ENCODE measurements at places on chromosomes 16 and 17.

DNA sequence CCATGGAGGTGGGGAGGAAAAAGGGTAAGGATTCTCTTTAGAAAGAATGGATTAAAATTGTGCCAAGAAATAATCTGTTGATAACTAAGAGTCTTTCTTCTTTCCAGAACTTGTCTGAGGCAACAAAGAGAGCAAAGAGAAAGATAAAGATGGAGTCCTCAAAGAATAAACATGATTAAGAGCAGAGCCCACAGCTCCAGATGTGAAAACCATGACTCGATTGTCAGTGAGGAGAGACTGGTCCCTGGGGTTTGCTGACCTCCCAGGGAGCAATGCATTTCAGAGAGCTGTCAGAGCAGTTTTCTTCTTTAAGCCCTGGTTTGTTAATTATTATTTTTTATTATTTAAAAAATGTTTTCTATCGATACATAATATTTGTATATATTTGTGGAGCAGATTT is 74.6 kb downstream of the TMEM100 start:
- no peak for DNase-seq

GRCh38 chr17:42901535-42902229 is 1.1 kb downstream of the G6PC1 start:
- no peak for DNase-seq

- peak; percentile 34 for DNase-seq
These were observed at the start of gene IRX5 for GRCh38 chr16:54930005-54930868. TSS of gene IRX5 (plus strand) at chr16:54930865. CDS start at chr16:54931199, 334 bp downstream.

GRCh38 chr16:56974549-56975300 is 13.0 kb downstream of the CETP start:
- DNase-seq = no peak

GRCh38 chr16:15594711-15595320 is 48.1 kb downstream of the MARF1 start:
- DNase-seq = no peak

GRCh38 chr16:11736903-11737302 is 5.8 kb downstream of the TXNDC11 start:
- DNase-seq = no peak

DNA sequence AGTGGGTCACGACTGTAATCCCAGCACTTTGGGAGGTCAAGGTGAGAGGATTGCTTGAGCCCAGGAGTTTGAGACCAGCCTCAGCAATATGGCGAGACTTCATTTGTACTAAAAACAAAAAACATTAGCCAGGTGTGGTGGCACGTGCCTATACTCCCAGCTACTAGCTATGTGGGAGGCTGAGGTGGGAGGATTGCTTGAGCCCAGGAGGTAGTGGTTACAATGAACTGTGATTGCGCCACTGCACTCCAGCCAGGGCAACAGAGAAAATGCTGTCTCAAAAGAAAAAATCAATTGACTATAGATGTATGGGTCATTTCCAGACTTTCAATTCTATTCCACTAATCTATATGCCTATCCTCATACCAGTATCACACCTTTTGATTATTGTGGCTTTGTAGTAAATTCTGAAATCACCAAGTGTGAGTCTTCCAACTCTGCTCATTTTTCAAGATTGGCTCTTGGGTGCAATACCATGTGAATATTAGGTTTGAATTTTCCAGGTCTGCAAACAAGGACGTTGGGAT is 27.2 kb upstream of the CEP20 start:
- DNase-seq = no peak

- DNase-seq = no peak
These were observed 2.7 kb upstream of the PRSS41 start for GRCh38 chr16:2795395-2796143.

- no peak for DNase-seq
These were observed 5.9 kb downstream of the ARSG start for GRCh38 chr17:68297195-68297594.

Measured in CD4-positive, alpha-beta T cell treated with Interleukin-1 beta for 1 hour (primary cell).